ENCODE measurements at places on chromosomes 12 and 14.
A peak's percentile ranks its signal among the peaks of the same experiment; 100 is the strongest.

DNA sequence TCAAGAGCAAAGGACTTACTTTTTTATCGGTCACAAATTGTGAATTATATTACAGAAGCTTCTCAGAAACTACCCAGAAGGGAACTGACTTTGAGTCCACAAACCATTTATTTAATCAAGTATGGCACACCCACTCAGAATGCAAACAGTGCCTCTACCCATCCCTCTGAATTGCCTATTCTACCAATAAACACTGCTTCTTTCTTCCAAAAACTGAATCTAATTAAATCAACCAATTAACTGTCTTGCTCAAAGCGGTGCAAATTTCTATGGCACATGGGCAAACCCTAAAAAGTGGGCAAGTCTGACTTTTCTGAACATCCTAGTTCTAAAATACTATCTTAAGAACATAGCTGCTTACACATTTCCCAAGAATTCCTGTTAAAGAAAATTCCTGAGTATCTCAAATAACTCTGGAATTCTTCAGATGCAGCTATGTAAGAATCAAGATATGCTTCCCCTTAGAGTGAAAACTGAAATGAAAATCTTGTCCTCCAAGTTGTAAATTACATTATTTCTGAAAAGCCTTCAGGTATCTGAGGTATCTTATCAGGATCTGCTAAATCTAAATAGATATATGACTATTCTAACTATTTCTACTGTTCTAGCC, 4.3 kb downstream of the SPTLC2 start:
- no peak for DNase-seq

DNA sequence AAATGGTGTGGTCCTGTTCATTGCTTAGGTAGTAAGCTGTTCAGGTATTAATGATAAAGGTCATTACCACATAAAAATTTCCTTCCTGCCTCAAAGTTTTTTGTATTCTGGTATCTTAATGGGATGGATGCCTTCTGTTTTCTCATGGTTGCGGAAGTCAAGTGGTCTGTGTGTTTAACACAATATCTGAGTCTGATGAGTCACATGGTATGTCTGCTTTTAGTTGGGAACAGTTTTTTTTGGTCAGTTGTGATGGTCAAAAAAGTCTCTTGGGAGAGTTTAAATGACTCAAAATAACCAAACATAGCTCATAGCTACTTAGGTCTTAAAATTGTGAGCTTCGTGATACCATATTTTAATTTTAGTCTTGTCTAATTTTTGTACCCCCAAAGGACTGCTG, 40.7 kb downstream of the STK38L start:
- peak; percentile 95 for DNase-seq

- DNase-seq: no peak
Observed at GRCh38 chr14:99272632-99272898, 568 bp upstream of the BCL11B start.

- DNase-seq: no peak
Observed at GRCh38 chr12:24764712-24765111, 184.2 kb downstream of the BCAT1 start.

DNA sequence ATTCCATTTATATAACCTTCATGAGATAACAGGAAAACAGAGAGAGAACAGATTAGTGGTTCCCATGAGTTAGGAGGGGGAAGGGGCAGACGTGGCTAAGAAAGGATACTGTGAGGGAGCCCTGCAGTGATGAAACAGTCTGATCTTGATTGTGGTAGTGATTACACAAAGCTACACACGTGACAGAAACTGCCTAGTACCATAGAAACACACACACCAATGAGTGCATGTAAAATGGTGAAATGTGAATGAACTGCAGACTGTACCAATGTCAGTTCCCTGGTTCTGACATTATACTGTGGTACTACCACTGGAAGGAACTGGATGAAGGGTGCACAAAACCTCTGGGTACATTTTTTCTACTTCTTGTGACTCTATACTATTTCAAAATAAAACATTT, 36.9 kb downstream of the NRDE2 start:
- no peak for DNase-seq

DNA sequence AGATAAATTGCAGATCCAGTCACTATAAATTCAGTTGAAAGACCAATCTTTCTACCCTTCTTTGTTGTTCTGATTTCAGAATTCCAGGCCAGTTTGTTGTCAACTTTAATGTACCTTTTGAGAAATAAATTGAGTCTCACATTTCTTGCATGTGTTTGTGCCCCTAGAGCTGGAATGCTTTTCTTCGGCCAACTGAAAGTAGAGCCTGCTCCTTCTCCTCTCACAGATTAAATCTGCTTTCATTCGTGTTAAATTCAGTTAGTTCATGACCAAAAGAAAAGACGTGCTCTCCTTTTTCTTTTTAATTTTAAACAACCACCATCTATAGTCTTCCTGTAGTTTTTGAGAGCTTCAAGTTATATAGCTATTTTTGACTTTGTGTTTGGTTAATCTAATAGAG, 22.9 kb downstream of the SOCS2 start:
- DNase-seq: no peak

DNA sequence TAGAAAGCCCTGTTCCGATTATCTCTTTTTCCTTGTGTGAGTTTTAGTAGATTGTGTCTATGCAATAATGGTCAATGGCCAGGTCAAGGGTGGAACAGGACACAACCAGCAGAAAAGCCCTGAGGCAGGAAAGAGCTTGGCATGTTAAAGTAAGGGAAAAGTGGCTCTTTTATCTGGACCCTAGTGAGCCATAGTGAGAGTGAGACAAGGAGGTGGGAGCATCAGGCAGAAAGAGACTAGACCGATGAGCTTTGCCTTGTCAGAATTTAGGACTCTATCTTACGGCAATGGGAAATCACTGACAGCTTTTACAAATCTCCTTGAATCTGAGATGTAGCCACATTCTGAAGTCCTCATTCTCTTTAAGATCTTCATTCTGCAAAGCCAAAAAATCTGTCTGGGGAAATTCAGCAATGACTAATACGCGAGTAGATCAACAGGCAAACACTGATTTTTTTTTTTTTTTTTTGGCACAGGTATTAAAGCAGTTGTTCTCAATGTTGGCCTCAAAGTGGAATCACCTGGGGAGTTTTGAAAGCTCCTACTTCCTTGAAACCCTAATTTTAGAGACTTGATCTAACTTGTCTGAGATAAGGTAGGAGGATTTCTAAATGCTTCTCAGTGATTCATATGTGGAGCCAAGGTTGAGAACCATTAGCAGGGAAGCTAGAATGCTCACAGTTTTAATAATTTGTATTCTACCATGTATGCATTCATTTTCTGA, 33.9 kb downstream of the TMEM19 start:
- no peak for DNase-seq

DNA sequence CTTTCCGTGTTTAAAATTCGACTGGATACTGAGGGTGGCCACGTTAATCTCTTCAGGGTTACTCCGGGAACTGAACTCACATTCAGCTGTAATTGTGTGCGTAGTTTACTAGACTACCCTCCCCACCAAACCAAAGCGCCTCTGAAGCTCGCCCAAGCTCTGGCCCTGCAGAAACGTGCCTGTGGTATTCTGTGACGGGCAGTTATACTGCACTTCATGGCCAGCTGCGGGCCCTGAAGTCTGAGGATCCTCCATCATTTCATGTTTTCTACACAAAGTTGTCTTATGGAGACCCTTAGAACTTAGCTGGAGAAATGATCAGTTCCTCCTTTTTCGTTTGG, 688 bp downstream of the ZNF26 start:
- peak; percentile 43 for DNase-seq

GRCh38 chr12:131137009-131137835, 183.5 kb downstream of the ADGRD1 start:
- DNase-seq: no peak

DNA sequence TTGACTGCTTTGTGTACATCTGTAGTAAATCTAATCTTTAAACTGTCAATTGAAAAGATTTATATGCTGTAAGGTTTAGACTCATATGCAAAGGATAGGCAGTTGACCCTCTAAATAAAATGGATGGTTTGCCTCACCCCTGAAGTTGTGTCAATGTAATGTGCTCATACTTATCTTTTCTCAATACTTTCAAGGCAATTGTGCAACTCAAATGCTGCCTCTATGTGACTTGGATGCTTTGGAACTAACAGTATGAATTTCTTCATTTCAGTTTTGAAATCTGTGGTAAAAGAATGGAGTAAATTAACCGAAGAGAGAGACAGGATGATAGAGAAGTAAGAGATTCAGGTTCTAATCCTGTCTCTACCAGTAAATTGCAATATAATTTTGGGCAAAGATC, 9.7 kb downstream of the PDE6H start:
- no peak for DNase-seq
